ENCODE measurements at places on chromosomes 4 and X.

GRCh38 chr4:78962597-78963115 lies 23.4 kb upstream of the PAQR3 start:
- no peak for DNase-seq

DNA sequence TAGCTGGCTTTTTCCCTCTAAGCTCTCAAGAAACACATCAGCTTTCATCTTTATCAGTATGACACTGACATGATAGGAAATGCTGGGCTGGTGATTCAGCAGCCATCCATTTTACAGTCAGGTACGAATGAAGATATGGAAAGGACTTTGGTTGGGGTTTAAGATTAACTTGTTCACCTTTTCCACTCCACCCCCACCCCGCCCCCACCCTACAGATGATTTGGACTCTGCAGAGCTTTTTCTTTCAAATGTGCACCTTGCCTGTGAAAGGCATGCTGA lies 132.6 kb downstream of the AKAP4 start:
- DNase-seq, result no peak

DNA sequence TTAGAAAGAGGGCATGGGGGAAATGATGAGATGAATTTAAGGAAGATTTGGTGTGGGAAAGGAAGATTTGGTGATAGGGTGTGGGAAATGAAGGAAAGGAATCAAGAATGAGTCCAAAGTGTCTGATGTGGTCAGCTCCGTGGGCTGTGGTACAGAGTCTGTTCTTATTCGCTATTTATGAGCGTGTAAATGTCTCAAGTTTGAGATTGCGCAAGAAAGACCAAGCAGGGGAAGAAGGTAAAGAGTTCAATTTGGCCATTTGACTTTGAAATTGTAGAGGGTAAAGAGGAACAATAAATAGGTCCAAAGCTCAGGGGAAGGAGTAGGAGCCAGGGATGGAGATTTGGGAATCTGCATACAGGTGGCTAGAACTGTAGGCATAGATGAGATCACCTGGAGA lies 11.3 kb upstream of the SMS start:
- no peak for DNase-seq

- DNase-seq, result no peak
These were observed 58.7 kb downstream of the METTL14 start for GRCh38 chr4:118743867-118744266.

GRCh38 chrX:130105244-130105643 lies 5.1 kb downstream of the ELF4 start:
- no peak for DNase-seq

GRCh38 chr4:2400841-2401609 lies 17.4 kb downstream of the ZFYVE28 start:
- no peak for DNase-seq

GRCh38 chr4:87530868-87531267 lies 1.7 kb upstream of the SPARCL1 start:
- DNase-seq, result no peak

- DNase-seq, result no peak
These were observed 15.0 kb downstream of the C4orf33 start for GRCh38 chr4:129110931-129111330.

- DNase-seq, result no peak
These were observed 8.2 kb upstream of the EXOSC9 start for GRCh38 chr4:121792966-121793365.
